ENCODE measurements at places on chromosomes 6 and 20.

- no peak for DNase-seq
Measured at GRCh38 chr20:13238001-13238653, 17.1 kb downstream of the ISM1 start.

DNA sequence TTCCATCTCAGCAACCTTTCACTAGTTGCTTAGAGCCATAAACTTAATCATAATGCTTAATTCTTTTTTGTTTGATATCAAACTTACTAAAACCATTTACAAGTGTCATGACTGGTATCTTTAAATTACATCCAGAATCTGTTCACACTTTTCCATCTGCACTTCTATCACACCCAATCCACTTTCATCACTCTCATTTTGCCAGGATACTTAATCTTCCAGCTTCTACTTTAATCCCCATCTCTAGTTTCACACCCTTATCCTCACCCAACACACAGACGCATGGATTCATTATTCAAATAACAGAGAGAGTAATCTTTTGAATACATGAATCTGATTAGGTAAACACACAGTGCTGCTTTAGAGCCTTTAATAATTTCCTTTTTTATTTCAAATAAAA, 828.4 kb downstream of the HACE1 start:
- no peak for DNase-seq

GRCh38 chr6:165266621-165267020, 42.8 kb downstream of the C6orf118 start:
- no peak for DNase-seq

GRCh38 chr20:37222086-37222485, 39.5 kb downstream of the GHRH start:
- no peak for DNase-seq

DNA sequence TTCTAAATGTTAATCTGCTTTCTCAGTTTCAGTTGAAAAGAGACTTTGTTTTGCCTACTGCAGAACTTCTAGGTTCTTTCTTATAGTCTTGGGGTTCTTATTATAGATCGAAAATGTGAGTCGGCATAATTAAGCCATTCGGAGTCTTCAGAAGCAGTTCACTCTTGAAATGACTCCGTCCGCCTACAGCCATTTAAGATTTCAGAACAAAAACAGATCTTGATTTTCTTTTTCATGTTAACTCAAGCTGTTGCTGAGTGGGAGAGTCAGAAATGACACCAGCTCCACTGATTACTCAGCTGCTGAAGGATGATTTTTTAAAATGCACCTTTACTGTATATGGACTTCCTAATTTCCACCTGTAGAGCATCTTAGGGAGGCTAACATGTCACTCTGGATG, 15.9 kb downstream of the PRDM1 start:
- DNase-seq: no peak

- no peak for DNase-seq
Measured at GRCh38 chr6:169933251-169933821, 181.9 kb downstream of the ERMARD start.

- no peak for DNase-seq
Measured at GRCh38 chr6:109498052-109498451, 15.0 kb upstream of the ZBTB24 start.

DNA sequence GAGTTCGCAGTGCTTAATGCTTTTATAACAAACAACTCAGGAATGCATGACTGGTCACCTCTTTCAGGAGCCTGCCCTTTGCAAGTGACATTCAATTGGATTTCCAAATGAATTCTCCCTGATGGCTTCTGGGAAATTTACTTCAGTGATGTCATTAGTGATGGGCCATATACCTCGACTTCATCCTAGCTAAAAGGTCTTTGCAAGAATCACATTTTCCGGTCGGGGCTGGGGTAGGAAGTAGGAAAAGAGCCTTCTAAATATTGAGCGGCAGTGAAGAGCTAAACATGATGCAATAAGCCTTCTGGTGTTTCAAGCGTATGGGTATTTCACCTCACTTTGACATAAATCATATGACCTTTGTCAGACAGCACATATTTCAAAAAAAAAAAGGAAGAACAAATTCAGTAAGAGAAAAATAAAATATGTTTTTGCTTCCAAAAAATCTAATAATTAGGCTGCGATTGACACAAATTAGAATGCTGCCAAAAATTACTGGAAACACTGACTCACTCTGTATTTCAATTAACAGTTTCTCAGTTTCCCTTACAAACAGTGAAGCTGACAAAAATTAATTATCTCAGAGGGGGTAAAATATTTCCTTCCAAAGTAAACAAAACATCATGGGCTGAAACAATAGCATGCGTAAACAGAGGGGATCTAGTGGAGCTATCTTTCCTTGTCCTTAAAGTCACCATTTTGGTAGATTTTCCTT, 39.8 kb downstream of the ADTRP start:
- no peak for DNase-seq

DNA sequence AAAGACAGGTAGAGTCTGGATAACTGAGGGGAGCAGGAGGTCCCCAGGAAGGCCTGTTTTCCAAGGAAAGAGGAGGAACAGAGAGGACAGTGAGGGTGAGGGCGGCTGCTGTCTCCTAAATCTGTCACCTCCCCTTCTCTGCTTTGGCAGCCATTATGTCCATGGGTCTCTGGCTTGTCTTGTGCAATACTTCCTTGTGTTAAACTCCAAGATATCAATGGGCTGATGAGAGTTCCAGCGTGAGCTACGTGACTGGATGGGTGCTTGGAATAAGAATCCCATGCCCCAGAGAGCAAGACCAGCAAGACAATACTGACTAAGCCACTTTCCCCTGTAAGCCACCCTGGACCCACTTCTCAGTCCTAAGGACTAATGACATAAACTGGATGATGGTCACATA, 26.3 kb upstream of the DNAAF9 start:
- no peak for DNase-seq

DNA sequence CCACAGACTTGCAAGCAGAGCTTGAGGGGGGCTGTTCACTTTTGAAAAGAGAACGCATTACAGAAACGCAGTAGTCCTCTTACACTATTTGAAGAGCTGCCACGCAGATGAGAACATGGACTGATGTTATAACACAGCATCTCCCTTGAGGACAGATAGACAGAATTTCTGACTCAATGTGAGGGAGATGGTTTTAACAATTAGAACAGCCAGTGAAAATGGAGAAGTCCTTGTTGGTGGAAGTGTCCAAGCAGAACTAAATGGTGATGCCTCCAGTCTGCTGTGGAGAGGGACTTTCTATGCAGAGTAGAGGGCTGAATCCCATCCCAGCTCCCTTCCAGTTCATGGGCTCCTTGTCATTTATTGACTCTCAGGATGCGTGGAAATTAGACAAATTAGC, 100.0 kb downstream of the RREB1 start:
- DNase-seq: no peak

- no peak for DNase-seq
Measured at GRCh38 chr6:159964046-159964445, 4.8 kb upstream of the IGF2R start.

DNA sequence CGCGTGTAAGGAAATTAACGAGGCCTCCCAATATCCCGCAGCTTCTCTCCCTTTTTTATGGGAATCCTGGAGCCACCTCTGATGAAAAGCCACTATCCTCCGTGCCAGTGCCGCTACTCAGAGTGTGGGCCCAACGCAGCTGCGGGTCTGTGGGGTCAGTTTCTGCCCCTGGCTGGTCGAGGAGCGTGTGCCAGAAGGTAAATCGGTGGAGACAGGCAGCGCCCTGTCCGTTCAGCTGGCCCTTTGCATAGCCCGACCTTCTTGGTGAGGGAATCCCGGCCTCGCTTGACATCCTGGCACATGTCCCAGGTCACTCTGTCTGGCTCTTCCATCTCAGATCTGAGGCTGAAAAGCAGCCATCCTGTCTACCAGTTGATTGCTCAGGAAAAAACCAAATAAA, 4.6 kb downstream of the THBS2 start:
- no peak for DNase-seq

- no peak for DNase-seq
Measured at GRCh38 chr6:46781478-46782378, 11.5 kb upstream of the MEP1A start.

DNA sequence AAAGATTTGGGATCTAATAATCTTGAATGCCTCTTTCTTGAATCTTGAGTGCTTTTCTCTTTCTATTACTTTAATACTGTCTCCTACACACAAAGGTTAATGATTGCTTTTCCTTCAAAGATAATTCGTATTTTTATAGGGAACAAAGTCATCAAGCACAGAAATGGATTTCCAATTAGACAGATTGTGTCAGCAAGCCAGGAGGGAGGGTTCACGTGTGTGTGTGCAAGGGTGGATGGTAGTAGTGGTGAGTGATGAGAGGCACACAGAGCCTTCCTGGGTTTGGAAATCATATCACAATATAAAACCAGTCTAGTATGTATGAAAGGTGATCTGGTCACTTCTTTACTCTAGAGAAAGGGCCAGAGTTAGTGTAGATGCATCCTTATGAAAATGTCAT, 51.2 kb upstream of the NEDD9 start:
- DNase-seq: no peak

- DNase-seq: no peak
Measured at GRCh38 chr20:55790178-55790577, 215.1 kb downstream of the CBLN4 start.

DNA sequence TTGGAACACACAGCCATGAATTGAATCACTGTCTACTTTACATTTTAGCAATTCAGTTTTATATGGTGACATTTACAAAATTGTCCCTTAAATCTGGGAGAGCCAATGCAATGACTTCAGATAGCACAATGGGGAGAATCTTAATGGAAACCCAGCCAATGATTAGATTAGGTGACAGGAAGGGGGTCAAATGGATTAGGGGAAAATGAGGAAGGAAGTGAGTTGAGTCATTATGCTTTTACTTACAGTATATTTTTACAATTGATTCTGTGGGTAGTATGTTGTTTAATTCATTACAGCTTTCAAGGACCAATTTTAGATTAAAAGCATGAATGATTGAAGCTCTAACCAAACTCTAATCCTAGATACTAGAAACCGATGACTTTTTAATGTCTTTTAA, 229.8 kb downstream of the SOX4 start:
- no peak for DNase-seq

DNA sequence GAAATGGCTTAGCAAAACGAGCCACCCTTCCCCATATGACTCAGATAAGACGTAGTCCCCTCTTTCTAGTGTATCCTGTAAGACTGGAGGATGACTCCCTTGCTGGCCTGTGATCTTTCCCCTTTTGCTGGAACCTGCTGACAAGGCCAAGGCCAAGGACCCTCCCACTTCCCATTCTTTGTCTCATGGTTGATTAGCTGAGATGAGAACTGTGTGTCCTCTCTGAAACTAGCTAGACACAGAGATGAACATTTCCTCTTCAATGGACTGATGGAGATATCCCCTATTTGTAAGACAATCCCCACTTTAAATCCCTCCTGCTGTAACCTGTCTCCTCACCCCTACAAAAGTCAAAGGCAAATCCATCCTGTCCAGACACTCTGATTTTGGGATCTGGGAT, 33.4 kb upstream of the SCRT2 start:
- no peak for DNase-seq

DNA sequence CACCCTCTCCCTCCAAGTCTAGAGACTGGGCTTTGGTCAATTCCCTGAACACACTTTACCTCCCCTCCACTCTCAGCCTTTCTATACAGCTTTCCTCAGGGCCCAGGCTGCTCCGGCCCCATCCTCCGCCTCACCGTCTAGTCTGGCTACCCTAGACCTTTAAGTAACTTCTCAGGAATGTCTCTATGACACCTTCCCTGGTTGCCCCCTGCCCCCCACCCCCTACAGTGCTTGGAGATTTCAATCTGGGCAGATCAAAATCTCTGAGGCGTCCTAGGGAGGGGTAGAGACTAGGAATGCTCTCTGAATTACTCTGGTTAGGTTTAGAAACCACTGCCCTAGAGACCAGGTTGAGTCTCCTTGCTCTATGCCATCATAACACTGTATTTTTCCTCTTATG, 6.1 kb downstream of the UBE2J1 start:
- DNase-seq: no peak

DNA sequence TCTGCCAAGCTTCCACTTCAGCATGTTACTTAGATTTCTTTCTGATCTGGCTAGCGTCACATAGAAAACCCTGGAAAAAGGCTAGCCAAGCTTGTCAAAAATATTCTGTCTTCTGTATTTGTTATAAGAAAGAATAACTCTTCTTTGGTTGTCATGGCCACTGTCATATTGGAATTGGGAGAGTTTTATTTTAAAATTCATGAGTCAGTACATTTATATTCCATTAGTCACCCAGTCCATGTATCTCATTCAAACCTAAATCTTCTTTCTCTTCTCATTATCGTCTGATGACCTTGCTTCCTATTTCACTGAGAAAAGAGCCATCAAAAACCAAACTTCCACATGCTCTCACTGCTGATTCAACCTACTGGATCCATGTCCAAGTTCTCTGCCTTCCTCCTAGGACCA, 65.7 kb downstream of the EPM2A start:
- DNase-seq: no peak

- peak; percentile 57 for DNase-seq
Measured at GRCh38 chr20:34540596-34541263, 17.8 kb upstream of the MAP1LC3A start.

- no peak for DNase-seq
Measured at GRCh38 chr6:147666255-147666654, 157.8 kb downstream of the SAMD5 start.

DNA sequence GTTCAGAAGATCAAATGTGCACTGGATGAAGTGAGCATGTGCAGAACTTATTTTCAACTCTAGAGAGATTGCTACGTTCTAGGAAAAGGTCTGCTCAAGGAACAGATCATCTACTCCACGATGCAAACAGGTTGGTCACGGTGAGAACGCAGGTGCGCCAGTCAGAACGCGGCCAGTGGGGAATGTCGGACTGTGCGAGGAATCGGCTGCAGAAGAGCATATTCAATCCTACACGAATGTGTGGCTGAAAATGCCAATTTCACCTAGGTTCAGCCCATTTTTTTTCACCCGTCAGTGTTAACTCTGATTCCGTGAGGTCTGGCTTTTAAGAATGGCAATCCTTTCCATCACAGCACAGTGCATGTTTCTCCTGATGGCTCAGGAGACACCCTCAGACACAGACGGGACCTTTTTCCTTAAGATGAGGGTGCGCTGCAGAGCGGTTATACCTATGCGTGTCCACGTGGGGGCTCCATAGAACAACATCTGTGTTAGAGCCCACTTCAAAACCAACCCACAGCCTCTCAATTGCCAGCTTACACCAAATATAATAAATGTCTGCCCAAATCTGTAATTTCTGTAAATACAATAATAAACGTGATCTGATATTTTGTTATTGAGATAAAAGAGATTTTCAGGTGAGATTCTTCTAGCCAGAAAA, 250.4 kb downstream of the FOXA2 start:
- no peak for DNase-seq

GRCh38 chr6:15358579-15359327, 112.9 kb downstream of the JARID2 start:
- DNase-seq: no peak

- no peak for DNase-seq
Measured at GRCh38 chr6:161445021-161445799, 171.3 kb upstream of the AGPAT4 start.

Data from chondrocyte (in vitro differentiated cells).